Urinary bladder (tissue), 4 donors: ENCODE measurements at places on chromosomes 1 and 21. TPM values are rescaled to one million over a fixed set of nuclear protein-coding genes. Genes with fewer than 3 reads are reported as not detected.

Gene SETD4
- total RNA-seq: 33.9 TPM

DNA sequence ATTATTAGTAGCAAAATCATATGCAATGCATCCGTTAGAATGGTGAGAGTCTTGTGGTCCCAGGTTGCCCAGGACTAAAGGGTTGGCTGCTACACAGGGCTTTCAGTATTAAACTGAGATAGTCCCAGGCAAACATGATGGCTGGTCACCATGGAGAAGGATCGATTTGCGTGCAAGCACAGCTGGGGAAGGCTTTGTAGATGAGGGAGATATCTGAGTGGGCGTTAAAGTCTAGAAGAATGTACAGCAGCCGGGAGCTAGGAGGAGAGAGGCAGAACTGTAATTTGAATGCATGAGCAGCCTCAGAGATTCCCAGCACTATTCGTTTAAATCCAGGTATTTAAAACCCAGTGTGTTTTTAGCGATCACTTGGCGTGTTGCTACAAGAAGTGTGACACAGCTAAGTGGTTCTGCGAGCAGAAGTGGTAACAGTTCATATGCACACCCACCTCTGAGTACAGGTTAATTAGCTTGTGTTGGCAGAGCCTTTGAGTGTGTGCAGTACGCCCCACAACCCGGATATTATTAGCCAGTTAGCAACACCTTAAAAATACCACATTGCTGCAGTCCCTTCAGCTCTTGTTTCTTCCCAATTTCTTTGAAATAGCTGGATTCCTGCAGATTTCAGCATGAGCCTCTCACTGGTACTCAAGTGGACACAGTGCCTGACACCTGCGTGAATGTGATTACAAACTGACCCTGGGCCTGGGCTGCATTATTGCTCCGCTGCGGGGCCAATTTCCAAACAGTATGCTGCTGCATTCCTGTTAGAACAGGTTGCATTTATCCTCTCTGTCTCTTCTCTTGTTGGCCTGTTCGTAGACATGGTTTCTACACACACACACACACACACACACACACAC, 67.2 kb upstream of the SCAF4 start:
- DNase-seq: no peak

Gene CR1
- 6.7 TPM for total RNA-seq

Gene LEFTY1
- 0.79 TPM for total RNA-seq

- DNase-seq: no peak
These were observed 226.1 kb downstream of the KCTD3 start for GRCh38 chr1:215793180-215793579.

GRCh38 chr21:43015906-43016540, 41.7 kb downstream of the PKNOX1 start:
- DNase-seq: no peak
